ENCODE measurements at places on chromosomes 11 and 22.

GRCh38 chr11:125071435-125071834 is 8.3 kb downstream of the SLC37A2 start:
- DNase-seq = peak; percentile 17

DNA sequence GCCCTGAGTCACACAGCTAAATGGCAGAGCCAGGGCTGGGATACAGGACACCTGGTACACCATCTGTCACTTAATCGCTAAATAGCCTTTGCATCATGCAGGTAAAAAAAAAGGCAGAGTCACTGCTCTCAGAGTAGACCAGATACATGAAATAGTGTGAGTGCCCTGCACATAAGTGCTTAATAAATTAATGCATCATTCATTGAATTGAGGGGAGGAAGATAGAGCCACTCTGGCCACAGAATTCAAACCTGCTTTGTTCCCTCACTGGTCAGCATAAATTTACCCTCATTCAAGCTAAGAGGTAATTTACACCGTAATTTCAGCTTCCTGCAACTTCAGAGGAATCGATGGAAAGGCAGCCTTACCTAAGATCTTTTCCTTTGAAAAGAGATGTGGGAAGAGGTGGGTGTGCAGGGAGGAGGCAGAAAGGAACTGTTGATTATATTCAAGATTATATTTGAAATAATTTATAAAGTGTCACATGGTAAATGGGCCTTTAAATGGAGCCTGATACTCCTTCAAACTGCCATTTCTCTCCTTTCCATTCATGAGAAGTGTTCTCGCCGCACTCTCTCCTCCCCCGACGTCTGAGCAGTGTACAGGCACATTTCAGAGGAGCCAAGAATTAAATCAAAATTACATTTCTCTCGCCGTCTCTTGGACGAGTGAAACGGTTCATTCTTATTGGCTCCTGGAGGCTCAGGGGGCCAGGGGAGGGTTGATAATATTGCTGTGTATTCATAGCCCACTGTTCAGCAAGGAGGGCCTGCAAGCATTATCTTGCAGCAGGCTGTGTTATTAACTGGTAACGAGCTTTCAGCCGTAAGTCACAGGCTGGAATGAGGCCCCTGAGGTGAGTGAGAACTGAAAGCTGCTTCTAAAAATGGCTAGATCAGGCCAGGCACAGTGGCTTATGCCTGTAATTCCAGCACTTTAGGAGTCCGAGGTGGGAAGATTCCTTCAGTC is 52.2 kb upstream of the HMGXB4 start:
- DNase-seq = peak; percentile 49

DNA sequence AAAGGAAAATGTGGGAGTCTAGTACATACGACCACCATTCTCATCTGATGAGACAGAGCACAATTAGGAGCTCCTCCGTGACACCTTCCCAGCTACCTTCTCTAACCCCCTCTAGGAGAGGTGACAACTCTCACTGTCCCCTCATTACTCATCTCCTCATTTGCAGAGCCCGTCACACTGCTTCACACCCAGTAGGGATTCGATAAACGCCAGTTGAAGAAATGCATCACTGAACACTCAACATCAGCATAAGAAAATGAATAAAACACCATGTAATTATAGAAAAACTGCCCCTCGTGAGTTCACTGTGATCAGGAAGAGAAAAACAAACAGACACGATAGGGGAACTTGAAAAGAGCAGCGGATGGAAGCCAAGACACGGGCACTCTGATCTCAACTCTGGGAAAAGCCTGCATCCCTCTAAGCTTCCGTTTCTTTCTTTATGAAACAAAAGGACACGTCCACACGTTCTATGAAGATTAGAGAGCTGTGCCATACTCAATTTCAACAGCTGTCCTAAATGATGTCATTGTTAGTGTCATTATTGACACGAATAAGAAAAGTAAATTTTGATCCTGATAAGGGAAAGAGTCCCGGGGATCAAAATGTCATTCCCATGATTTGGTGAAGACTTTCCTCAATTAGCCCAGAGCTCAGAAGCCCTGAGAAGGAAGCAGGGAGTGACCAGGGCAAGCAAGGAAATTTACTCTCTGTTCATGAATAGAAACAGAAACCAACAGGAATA is 356.9 kb downstream of the LARGE1 start:
- no peak for DNase-seq

- DNase-seq = no peak
Measured at GRCh38 chr11:115644856-115645255, 140.6 kb upstream of the CADM1 start.

DNA sequence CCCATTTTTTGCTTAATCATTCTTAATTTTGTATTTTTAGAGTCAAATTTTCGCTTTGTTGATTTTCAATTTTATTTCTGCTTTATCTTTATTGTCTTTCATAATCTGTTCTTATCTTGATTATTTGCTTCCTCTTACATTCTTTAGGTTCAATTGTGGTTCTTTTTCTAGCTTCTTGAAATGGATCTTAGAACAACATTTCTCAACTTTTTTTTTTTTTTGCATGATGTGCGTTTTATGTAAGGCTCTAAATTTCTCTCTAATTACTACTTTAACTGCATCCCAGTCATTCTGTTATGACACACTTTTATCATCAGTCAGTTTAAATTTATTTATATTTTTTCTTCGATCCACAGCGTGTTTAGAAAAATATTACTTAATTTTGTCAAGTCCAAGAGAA is 65.2 kb upstream of the PARVA start:
- DNase-seq = no peak

GRCh38 chr11:58636587-58636986 is 14.1 kb downstream of the CNTF start:
- no peak for DNase-seq

DNA sequence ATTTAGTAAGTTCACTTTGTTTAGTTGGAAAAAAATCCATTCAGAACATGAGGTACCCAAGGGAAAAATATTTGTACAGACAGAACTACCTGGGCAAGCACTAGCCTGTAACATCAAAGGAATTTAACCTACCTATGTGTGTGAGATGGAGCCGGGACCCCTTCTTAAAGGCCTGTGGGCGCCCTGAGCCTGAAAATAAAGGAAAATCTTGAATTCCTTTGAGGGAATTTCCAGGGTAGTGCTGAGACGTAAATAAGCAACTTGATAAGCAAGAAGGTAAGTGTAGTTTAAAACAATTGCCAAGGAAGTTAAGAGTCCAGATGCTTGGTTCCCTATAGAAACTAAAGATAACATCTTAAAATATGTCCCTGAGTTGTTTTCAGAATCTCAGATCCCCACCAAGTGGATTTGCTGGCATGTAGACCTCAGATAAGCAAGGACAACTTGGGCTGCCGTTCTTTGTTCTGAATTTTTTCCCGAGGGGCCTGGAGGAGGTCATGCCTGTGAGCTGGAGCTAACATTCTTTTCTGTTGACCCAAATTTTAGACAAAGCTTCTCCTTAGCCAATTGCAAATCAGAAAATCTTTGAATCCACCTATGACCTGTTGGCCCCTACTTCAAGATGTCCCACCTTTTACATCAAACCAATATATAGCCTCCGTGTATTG is 31.0 kb downstream of the MED17 start:
- no peak for DNase-seq

- peak; percentile 45 for DNase-seq
Measured at GRCh38 chr11:16292167-16292859, 64.0 kb downstream of the SOX6 start.

GRCh38 chr22:35614404-35614803 is 2.7 kb downstream of the MB start:
- no peak for DNase-seq

- no peak for DNase-seq
Measured at GRCh38 chr11:7635137-7635536, 38.2 kb downstream of the CYB5R2 start.

DNA sequence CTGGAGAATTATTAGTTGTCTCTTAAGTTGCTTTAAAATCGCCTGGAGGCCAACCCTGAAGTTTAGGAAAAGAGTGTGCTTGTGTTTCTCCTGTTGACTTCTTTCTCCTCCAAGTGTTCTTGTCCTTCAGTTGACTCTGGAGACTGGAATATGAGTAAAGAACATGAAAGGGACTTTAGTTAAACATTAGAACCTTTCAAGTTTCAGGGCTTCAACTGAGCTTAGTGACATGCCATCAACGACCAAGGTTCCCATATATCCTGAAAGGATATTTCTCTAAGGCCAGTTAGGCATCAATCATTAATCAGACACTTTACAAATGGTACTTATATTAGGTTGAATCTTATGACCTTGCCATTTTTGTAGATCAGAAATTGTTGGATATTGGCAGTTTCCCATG is 70.0 kb downstream of the ZNRF3 start:
- no peak for DNase-seq

DNA sequence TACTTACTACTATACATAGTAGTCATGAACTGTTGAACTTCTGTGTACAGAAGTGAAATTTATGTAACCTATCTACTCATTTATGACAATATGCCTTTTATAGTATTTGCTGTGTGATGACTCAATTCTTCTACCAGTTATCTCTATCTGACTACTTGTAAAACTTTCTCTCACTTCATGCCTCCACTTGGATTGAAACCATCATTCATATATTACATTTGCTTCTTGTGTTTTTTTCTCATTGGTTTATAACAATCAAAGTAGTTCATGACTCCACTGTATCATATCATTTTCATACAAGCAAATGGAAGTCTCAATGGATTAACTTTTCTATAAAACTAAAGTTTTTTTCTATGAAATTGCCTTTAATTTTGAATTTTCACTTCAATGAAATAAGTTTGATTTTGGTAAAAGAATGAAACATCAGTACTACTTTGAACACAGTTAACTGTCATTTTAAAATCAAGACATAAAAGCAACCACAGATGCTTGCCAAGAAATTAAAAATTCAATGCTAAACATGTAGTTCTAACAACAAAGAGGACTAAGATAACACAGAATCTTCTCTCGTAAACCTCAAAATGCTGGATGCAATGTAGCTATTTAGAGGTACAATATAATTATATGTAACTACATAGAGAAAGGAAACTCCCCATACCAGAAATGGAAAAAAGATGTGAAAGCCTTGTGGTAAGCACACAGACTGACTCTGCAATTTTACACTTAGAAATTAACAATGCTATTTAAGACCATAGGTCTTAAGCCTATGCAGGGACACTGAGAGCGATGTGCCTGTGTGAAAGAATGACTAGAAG is 27.6 kb upstream of the EXPH5 start:
- no peak for DNase-seq

DNA sequence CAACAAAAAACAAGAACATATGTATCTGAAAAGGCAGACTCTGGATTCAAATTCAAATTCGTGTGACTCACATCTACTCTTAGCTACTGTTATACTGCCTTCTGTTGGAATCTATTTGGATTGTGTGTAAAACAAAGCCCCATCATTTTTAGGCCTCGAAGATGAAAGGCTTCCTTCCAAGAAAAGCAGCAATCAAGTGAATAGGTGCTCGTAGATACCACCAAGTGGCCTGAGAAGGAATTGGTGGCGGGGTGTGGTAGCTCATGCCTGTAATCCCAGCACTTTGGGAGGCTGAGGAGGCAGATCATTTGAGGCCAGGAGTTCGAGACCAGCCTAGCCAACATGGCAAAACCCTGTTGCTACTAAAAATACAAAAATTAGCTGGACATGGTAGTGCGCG is 4.2 kb downstream of the GRAMD1B start:
- no peak for DNase-seq

DNA sequence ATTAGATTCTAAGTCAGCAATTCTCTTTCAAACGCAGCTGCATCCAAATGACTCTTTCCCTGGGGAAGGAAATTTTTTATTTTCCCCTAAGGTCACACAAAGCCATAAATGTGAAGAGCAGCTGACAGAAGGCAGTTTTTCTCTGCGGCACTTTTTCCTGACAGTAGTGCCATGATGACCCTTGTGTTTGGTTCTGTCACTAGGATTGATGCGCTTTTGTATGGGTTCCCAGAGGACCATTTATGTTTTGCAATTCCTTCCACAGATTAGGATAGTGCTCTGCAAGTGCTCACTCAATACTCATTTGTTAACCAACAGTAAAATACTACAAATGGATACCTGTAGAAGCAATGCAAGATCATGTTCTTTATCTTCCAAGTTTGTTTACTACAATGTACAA is 359.6 kb upstream of the CTSC start:
- DNase-seq = no peak

DNA sequence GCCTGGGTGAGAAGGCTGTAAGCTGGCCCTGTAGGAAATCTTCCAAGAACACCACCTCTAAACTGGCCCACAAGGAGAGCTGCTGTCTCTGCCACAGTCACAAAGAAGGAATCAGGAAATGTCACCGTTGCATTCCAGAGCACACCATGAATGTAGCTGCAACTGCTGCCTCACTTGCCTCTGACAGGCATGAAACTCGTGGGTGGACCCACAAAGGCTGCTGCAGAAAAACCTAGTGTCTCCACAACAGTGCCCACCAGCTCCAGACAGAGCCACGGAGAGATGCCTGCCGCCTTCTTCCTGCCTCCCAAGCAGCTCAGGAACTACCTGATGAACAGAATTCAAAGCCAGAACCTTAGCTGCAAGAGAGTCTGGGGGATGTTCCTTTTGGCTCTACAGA is 10.5 kb downstream of the DNAJB13 start:
- DNase-seq = no peak

DNA sequence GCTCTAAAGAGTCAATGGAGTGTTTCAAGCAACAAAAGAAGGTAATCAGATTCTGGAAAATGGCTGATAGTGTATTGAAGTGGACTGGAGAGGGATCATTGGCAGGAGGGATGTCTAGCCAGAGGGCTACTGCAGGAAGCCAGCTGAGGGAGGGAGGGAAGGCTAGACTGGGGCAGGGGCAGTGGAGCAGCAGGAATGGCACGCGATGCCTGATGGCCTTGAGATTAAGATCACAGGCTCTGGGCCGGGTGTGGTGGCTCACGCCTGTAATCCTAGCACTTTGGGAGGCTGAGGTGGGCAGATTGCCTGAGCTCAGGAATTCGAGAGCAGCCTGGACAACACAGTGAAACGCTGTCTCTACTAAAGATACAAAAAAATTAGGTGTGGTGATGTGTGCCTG is 47.5 kb upstream of the PRDM11 start:
- no peak for DNase-seq

- DNase-seq = no peak
Measured at GRCh38 chr11:76292583-76293188, 86.4 kb upstream of the WNT11 start.

DNA sequence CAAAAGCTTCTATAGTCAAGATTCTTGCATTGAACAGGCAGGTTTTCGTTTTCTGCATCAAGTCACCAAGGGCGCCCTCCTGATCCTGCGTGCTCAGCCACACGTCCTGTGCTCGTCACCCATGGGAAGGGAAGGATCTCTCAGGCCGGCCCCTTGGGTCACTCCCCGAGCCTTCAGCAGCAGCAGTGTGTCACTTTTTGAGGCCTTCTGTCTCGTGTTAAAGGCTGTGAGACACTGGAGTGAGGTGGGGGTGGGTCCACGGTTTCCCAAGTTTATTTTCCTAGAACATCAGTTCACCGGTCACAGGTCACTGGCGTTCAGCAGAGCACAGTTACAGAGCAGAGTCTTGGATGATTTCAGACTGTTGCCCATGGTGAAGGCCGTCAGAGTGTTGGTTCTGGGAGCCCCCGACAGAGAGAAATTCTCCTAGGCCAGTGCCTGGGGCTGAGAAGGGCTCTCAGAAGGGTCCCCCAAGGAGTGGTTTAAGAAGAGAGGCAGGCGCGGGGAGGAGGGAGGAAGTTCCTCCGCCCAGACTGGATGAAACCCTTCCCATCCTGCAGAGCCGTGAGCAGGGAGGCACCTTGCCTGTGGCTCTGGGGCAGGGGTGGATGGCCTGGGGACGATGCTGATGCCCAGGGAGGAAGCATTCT is 13.5 kb upstream of the ADORA2A start:
- no peak for DNase-seq

- no peak for DNase-seq
Measured at GRCh38 chr22:22755778-22756100, 111.3 kb downstream of the GGTLC2 start.
